Kidney glomerular epithelial cell (primary cell): ENCODE measurements at places on chromosomes 12 and 14.

DNA sequence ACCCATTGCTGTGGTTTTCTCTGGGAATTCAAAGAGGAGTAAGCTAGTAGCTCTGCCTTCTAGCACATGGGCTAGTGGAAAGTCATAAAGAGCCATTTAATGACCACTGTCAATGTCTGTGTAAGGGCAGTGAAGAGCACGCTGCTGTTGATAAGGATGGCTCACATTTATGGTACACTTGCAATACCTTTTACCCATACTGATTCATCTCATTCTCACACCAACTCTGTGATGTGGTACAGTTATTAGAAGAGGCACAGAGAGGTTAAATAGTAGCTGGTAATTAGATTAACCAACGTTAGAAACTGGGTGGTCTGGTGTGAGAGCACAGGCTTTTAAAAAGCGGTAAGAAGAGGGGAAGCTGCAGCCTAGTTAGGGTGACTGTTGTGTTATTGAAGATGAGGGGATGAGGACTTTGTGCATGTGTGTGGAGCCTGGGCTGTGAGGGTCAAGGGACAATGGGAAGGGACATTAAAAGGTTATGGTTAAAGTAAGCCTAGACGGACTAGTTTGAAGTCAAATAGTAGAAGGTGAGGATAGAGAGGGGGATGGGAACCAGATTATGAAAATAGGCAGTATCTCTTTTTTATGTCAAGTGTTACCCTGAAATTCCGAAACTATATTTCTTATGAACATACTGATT is 25.2 kb downstream of the RASSF3 start:
- DNase-seq, result no peak

DNA sequence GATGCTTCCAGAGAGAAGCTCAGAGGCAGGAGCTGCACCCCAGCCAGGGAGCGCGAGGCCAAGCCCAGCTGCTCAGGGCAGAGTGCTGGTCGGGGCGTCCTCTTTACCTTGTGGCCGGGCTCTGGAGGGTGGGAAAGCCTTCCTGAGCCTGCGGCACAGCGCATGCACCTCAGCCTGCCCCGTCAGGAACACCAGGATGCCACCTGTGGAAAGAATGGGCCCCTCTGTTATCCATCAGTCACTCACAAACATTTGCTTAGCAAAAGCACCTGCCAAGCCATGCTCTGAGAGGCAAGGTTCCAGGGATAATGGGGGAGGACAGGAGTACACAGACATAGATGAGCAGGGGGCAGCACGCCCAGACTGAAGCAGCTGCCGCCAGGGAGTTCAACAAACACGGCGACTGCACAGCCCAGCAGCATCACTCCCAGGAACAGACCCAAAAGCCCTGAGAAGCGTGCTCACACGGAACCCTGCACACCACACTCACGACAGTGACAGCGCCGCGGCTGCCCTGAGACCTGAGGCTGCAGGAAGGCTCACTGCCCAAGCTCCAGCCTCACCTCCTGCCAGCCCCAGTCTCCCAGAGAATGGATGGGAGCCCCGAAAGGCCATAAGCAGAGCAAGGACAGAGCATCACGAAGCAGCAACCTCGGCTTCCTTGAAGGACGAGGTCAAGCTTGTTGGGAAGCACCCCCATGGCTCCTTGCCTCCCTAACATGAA is 21.8 kb downstream of the DHX37 start:
- DNase-seq, result no peak

GRCh38 chr12:121968876-121969275 is 50.5 kb downstream of the CFAP251 start:
- no peak for DNase-seq

GRCh38 chr12:131494216-131494615 is 216.7 kb upstream of the SFSWAP start:
- no peak for DNase-seq

DNA sequence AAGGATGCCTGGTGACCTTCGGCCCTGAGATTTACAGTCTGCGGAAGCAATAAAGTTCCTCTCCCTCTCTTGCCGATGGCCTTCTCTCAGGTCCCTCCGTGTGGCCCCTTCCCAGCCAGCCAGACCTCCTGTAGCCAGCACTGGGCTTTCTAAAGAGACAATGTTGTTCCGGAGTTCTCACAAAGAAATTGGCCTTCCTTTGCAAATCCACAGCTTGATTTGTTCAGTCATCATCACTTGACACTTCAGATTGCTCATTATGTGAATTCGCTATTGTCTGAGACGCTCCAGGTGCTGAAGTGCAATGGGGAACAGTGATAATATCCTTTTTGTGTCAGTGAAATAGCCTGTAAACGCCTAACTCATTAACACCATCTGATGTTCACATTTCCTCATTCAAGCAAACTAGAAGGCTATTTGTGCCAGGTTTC is 43.7 kb upstream of the GPHB5 start:
- no peak for DNase-seq

DNA sequence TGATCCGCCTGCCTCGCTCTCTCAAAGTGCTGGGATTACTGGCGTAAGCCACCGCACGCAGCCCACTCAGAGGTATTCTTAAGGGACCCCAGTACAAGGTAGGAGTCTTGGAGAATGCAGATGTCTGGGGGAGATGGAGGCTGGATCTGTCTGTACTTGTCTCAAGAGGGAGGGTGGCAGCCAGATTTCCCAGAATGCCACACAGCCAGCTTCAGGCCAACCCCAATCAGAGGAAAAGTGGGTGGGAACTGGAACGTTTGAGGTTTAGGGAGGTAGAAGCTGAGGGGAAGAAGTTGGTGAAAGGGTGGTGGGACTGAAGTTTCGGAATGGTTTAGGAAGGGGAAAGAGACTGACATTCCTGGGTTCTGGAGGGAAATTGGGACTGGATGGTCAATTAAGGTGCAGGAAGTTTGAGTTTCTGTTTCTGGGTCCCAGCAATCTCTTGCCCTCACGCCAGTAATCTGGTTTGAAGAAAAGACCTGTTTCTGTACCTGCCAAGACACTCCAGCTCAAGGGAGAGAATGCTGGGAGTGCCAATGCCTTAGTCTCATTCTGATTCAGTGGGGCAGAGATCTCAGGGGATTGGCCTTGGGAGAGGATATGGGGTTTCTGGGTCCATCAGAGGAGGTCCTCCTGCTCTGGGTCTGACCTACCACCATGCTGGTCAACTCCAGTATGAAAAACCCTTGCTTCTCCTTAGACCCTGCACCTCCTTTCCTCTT is 8.1 kb upstream of the ZNF385A start:
- DNase-seq, result no peak

DNA sequence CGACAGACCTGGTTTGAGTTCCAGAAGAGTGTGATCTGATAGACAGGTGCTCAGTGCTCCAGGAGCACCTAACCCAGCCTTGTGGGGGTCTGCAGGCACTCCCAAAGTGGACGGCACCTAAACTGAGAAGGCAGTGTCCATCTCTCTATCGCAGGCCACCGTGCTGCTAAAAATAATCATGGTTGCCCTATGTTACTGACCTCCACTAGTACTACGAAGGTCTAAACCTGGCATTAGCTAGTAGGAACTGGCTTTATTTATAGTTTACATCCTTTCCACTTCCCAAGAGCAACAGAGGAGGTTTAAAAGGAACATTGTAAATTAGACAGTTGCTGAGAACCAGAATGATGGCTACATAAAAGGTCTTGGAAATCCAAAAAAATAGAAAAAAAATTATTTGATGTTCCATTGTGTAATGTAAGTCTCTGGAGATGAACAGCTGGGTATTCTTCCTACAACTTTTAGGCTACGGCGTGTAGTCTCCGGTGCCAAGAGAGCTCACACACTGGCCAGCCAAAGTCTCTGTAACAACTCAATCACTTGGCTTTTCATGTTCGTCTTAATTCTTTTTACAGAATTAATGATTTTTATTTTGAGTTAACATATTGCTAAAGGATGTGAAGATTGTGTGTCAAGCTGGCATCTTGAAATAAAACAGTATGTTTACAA is 27.3 kb downstream of the PPFIBP1 start:
- DNase-seq, result no peak

- no peak for DNase-seq
Measured at GRCh38 chr12:121365416-121366062, 13.3 kb upstream of the ANAPC5 start.

DNA sequence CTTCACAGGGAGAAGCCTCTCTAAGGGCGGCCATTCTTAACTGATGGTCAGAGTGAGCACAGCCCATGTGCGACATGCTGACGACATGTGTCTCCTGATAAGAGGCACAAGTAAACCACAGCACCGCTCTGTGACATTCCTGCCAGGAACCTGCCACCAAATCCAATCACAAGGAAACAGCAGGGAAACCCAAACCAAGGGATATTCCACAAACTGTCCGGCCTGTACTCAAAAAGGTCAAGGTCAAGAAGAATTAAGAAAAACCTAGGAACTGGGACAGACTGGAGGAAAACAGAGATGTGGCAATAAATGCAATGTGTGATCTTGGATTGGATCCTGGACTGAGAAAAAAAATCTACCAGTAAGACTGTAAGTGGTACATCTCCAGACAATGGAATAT is 91.9 kb downstream of the SYNE3 start:
- DNase-seq, result no peak

- no peak for DNase-seq
Measured at GRCh38 chr12:82474798-82475184, 116.5 kb downstream of the METTL25 start.

- DNase-seq, result peak; percentile 94
Measured at GRCh38 chr12:67441736-67442346, 172.7 kb downstream of the CAND1 start.

DNA sequence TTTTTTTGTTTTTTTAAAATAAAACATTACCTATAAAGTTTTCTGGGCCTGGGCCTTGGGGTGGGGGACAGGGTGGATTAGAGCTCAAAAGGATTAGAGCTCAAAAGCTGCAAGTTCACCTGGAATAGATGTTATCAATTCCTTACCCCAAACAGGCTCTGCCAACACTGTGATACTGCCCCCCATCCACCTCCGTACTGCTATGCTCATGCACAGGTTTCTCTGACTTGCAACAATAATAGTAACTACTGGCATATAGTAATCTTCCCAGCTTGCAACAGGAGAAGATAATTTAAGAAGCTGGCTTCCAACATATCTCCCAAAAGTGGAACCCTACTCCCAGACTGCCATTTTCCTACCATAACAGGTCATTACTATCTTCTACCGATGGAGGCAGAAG is 51.3 kb upstream of the SLCO1C1 start:
- no peak for DNase-seq

DNA sequence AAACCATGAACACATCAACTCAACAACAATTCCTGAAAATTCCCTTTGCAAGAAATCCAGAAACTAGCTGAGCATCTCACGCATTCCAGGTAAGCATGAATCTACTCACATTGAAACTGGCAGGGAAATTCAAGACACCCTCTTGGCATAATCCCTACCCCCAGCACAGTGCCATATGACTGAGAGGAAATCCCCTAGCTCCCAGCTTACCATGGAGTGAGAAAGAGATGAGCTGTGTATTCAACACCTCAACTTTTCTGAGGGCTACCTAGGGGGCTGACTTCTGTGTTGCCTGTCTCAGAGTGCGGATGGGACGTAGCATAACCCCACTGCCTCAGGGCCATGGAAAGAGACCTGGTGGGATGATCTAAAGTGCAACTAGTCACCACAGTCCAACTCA is 37.7 kb upstream of the GPR132 start:
- DNase-seq, result no peak

DNA sequence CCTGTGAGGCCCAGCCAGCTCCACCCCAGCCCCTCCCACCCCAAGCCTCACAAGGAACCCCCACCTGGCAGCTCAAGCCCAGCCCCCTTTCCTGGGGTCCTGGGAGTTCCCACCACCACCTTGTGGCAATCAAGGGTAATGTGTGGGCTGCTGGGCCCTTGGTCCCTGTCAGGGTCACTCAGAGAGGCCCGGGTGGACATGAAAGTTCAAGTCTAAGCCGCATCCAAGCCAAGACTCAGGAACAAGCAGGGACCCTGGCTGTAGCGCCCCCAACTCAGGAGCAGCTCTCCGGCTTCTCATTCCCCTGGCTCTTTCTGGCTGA is 106.4 kb upstream of the C14orf180 start:
- DNase-seq, result no peak

DNA sequence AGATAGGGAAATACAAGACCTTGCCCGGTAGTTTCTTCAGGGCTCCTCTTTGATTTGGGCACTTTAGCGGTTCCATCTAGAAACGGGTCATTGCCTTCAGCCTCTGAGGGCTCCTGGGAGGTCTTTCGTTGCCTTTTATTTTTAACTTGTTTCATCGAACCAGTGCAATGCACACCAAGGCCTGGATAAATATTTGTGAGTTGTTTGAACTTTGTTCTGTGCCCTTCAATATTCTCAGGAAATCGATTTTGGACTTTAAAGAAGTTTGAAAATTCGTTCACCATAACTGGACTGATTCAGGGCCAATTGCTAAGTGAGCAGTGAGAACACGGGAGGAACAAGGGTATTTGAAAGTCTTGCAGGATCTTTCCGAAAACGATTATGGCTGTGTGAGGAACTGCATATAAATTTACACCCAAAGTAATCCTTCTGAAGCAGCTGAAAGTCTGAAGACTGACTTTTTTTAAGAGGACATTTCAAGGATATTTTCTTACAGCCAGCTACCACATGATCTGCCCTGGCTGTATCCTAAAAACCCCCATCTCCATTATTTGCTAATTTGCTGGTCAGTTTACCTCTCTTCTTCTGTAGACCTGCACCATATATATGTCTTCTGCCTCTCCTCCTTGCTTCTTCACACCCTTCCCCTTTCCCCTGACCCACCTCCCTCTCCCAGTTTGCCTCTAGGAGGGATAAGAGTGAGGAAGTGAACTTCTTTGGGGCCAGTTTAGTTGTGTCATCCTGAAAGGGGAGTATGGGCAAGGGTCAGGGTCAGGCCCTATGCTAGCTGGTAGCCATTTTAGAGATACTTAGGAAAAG is 8.0 kb downstream of the DUSP6 start:
- no peak for DNase-seq

DNA sequence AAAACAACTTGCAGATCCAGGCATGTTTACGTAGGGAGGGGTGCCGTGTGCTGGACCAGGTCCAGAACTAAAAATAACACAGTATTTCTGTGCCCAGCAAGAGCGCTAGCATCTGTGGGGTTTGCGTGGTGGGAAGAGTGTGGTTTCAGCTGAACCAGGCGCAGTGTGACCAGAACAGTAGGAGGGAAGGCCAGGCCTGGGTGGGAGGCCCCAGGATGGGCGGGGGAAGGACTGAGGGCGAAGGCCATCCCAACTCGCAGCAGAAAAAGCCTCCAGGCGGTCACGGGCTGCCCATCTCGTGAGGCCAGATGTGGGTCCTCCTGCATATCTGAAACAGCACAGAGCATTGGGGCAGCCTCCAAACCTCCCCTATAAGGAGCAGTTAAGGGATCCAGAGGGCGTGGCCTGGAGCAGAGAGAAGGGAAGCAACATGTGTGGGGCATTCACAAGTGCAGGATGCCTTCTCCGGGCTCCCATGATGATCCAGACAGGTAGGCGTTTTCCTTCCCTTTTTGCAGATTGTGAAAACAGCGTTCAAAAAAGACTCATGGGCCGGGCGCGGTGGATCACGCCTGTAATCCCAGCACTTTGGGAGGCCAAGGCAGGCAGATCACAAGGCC is 17.8 kb upstream of the CD9 start:
- DNase-seq, result no peak

DNA sequence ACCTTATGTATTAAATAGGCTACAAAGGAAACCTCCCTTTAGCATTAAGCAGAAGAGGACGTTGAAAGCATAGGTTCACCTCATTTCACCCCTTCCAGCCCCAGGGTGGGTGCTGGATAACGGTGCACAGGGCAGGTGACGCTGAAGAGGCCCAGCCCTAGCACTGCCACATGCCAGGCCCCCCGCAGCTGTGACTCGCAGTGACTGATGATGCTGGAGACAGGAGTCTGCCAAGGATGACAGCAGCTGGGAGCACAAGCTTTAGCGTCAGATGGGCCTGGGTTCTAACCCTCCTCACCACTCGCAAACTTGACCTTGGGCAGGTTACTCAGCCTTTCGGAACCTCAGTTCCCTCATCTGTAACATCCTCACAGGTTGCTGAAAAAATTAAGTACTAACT is 76.7 kb downstream of the TBK1 start:
- no peak for DNase-seq
